ENCODE measurements at places on chromosomes 12 and 14. TPM values are rescaled to one million over a fixed set of nuclear protein-coding genes. Genes with fewer than 3 reads are reported as not detected.

GRCh38 chr14:37167151-37168047, 5.0 kb downstream of the SLC25A21 start:
- DNase-seq: no peak

- DNase-seq: no peak
These were observed 438.5 kb downstream of the LRIG3 start for GRCh38 chr12:58481811-58482210.

DNA sequence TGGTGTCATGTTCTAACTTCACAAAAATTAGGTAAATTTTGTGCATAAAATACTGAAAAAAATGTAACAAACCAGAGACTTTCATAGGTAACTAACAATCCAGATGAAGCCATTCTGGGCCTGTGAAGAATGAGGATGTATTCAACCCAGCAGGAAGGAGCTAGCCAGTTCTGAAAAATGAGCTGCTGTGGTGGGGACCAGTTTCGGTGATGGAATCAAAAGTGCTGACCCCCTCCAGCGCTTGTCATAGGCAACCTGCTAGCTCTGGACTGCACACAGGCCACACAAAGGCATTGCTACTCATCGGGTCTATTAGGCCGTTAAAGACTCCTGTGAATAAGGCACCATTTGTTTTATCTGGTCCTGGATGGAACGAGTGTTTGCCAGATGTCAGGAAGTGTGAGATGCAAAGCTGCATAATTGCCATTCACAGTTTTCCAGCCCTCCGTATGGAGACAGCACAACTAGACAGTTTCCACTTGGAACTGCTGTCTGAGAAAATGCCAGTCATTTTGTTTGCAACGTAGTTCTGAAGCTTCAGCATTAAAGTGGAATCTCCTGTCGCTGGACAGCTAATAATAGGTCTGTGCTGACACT, 3.3 kb upstream of the RIMBP2 start:
- no peak for DNase-seq

DNA sequence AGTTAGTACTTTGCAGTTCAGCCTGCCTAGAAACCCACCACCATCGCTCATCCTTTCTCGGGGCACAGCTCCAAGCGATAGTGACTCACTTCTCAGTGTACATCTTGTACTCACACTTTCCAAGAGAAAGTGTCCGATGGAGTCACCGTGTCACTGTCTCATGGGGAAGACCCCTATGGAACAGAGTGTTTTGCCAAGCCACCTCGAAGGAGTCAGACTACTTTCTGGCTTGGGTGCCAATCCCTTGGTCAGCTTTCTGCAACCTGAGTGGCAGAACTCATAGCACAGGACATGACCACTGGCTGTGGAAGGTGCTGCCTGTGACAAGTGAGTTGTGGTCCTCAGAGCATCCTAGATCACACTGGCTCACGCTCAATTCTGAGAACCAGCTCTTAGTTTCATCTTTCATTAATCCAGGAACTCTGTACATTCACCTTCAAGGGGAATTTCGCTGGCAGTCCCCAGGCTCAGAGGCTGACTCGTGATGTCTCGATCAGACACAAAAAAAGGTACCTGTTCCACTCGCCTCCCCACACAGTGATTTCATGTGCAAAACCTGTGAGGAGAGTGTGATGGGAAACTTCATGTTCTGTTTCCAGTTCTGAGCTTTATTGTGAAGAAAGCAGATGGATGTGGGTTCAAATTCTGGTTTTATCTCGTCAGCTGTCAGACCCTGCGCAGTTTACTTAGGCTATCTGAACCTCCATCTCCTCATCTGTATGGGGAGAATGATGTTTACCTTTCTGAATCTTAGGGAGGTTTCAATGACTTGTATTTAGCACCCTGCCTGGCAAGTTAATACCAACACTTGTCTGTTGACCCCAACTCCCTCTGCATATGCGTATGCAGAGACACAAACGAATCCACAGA, 127.3 kb upstream of the CCND2 start:
- no peak for DNase-seq

GRCh38 chr12:101616027-101616494, 21.3 kb downstream of the MYBPC1 start:
- peak; percentile 18 for DNase-seq

DNA sequence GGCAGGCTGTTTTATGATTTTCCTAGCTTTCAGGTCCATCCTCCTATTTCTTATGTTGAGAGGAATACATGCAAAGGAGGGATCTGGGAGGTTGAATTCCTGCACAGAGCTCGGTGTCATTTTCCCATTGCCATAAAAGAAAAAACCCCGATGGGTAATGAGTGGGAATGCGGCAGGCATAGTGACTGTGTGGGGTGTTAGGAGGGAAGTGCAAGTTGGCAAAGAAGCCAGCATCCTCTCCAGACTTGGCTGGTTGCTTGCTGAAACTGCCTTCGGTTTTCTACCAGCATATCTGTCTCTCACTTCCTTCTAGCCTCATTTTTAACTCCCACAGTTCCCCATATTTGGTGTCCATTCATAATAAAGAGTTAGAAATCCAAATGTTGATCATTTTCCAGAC, 1046.1 kb downstream of the SLC6A15 start:
- DNase-seq: no peak

DNA sequence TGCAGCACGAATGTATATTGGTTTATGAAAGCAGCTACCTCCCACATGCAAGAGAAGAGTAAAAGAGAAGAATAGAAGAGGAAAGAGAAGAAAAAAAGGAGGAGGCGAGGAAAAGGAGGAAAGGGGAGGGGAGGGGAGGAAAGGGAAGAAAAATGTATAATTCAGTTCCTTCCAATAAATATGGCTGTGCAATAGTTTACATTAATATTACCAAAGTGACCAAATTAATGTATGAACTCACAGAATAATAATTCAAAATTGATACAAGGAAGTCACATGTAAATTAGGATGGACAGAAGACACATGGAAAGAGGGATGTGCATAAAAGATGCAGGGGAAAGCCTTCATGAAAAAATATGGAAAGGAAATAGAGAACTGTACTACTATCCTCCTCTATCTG, 172.5 kb downstream of the SLC38A4 start:
- no peak for DNase-seq

DNA sequence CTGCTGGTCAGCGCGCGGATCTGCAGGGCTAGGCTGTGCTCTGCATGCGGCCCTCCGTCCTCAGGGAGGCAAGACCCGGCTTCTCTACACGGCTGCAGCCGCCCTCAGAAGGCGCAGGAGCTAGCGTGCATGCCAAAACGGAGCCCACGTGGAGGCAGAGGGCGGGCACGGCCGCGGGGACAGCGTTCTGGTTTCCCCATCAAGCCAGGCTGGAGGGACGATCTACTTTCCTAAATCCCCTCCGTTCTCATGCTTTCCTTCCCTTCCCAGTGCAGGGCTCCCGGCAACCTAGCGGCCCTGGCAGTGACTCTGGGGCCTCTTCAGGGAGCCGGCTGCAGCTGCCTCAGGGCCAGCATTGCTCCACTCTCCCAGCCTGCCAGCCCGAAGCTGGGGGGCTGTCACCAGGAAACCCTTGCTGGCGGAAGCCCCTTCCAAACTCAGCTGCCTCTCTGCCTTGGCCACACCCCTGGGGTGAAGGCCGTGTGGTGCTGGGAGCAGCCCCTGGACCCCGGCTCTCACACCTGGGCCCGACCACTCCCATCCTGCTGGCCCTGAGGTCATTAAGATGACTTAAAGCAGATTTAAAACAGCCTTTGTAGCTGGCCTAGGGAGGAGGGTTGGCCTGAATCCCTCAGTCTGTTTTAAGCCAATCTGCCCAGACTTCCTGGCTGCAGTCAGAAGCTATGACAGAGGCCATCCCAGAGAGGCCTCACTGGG, 9.2 kb upstream of the GOLGA3 start:
- DNase-seq: no peak

GRCh38 chr14:96584199-96584906, 82.2 kb downstream of the PAPOLA start:
- DNase-seq: no peak

GRCh38 chr12:107441665-107442300, 243.8 kb upstream of the PWP1 start:
- DNase-seq: no peak

DNA sequence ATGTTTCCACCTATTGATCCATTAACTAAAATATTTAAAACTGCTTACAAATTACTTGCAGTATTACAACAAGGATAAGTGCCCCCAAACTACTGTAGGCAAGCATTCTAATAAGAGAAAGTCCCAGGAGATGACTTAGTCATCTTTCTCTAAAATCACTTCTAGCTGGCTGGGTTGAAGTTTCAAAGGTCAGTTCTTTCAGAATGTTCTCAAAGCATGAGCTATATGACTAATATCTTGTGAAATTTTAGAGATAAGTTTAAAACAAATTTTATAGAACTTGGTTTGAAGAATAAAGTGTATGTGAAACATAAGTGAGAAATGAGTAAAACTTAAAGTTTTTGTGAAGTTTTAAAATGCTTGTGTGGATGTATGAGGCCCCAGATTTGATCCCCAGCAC, 24.3 kb upstream of the OR6J1 start:
- no peak for DNase-seq

- no peak for DNase-seq
These were observed 1.9 kb downstream of the ATP6V0A2 start for GRCh38 chr12:123713823-123714585.

DNA sequence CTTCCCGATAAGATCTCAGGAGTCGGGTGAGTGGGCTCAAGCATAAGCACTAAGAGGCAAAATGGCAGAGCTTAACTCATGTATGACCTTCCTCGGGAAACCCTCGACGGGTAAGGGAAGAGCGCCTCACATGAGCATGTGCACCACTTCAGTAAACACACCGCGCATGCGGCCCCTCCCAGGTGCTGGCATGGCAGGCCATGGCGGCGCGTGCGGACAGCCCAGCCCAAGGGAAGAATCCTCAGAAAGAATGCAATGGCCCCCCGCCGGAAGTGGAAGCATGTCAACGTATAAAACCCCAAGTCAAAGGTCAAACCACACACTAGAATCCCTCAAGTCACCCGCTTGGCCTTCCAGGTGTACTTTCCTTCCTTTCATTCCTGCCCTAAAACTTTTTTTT, 6.6 kb upstream of the TNFAIP2 start:
- no peak for DNase-seq

GRCh38 chr14:95380350-95381042, 60.8 kb upstream of the CLMN start:
- DNase-seq: no peak

DNA sequence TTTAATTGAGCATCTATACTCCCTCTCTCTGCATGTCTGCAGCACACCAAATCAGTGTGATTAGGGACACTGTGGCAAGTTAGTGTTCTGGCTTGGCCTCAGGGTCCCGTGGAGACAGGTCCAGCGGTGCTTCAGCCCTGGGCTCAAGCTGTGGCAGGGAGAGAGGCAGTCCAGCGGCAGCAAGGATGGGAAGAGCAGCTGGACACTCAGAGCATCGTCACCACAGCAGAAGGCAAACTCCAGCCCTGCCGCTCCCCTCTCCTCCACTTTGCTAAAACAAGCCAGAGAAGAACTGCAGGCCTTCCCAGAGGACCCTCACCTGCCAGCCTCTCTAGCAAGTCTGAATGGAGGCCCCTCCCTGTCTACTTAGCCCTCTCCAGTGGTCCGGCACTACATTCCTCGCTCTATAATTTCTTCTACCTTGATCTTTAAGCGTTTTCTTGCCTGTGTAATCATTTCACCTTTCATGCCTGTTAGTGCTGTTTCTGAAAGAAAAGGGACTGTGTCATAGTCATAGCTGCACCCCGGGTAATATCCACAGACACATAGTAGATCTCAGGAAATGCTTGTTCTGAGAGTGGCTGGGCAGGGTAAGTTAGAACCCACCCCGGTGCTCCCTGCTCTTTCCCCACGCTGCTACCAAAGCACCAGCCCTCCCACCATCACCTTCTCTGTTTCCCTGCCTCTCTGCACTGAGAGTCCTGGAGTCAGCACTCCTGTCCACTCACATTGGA, 22.1 kb downstream of the ZFP36L1 start:
- DNase-seq: no peak

GRCh38 chr14:69378274-69378673, 19.8 kb downstream of the ERH start:
- DNase-seq: no peak

GRCh38 chr12:33828326-33828725, 194.0 kb upstream of the ALG10 start:
- DNase-seq: no peak

GRCh38 chr12:13534242-13534641, 337.7 kb downstream of the EMP1 start:
- no peak for DNase-seq

DNA sequence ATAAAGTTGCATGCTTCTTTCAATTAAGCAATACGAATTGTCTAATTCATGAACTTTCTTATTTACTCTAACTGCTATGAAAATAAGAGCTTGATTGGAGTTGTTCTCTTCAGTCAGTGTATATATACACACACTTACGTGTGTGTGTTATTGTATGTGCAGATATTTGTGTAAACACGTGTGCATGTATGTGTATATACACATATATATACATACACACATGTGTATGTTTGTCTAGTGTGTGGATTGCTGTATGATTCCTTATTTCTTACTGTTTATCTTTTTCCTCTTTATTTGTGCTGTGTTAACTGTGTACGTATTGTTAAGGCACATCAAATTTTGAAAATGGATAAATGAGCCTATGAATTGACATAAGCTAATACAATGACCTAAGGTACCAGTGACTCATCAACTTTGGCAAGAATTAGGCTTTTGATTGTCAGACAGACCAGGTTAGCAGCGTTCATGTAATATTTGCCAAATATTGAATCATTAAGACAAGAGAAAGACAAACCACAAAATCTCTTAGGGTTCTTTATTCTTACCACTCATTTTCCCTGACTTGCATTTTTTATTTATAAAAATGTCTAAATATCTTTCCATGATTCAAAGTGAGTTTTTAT, 423.9 kb downstream of the SOX5 start:
- no peak for DNase-seq

PDE3A gene
- total RNA-seq: 63.7 TPM

PMCH gene
- not detected for total RNA-seq

PYGL gene
- total RNA-seq: 30.5 TPM
